ENCODE measurements at places on chromosomes 5 and 9.

GRCh38 chr9:121286973-121287741 lies 19.2 kb downstream of the GSN start:
- DNase-seq, result peak; percentile 89

GRCh38 chr5:78533356-78533755 lies 115.2 kb downstream of the LHFPL2 start:
- DNase-seq, result peak; percentile 66

GRCh38 chr5:143699121-143699520 lies 112.8 kb upstream of the HMHB1 start:
- no peak for DNase-seq

DNA sequence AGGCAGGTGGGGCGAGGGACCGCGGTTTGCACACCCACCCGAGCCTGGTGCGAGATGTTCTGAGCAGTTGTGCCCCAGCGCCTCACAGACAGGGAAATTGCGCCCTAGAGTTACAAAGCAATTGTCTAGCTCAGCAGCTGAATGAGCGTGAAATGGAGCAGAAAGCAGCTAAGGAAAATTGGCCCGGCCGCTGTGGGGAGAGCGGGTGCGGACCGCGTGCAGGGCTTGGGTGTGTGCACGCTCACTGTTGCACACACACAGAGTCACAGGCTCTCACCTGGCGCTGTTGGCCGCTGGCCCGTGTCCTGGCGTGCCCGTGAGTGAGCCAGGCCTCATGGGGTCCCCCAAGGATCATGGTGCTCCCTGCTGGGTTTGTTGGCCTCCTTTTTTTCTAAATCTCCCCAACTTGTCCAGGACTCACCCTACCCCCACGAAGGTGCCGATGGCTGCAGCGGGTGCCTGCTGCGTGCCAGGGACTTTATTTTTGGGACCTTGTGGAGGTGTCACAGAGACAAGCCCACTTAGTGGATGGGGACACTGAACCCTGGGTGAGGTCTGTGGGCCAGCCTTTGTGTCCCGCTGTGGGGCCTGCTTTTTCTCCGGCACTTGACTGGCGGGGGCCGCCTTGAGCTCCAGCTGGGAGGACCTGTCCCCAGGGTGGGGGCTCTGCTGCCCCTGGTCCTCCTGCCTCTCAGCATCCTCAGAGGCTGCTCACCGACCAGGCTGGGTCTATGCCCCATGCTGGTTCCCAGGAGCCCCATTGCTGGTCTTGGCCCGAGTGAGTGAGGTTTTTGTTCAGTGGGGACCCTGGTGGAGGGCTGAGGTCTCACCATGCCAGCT lies 5.2 kb downstream of the RXRA start:
- no peak for DNase-seq

DNA sequence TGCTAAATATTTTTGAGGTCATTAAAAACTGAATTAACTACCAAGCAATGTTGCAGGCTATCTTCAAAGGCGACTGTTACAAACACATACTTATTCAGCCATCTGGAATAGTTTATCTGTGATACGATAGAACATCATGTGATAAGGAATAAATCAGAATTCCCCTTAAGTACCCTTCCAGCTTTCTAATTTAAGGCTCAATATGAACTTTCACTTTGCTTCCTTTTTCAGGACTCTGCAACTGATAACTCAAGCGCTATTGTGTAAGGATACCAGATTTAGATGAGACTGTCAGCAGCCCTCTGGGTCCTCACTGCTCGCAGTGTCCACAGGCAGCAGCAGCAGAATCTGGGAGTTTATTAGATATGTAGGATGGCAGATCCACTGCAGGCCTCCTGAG lies 416.3 kb downstream of the SPATA31D1 start:
- DNase-seq, result peak; percentile 38

DNA sequence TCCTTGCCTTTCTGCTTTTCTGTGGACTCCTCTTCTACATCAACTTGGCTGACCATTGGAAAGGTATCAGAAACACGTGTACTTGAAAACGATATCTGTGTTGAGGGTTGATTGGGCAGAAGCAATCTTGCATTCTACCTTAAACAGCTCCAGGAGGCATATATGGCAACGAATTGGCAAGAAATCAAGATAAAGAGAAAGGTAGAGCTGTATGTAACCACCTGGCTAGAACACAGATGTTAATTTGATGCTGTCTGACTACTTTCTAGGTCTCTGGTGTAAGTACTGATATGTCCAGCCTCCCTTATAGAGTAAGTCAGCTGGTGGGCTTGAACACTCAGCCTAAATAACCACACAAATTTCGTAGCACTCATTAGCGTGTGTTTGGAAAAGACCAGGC lies 1.3 kb downstream of the MAN1B1 start:
- no peak for DNase-seq

- DNase-seq, result no peak
These were observed 10.3 kb upstream of the CCIN start for GRCh38 chr9:36158917-36159316.

DNA sequence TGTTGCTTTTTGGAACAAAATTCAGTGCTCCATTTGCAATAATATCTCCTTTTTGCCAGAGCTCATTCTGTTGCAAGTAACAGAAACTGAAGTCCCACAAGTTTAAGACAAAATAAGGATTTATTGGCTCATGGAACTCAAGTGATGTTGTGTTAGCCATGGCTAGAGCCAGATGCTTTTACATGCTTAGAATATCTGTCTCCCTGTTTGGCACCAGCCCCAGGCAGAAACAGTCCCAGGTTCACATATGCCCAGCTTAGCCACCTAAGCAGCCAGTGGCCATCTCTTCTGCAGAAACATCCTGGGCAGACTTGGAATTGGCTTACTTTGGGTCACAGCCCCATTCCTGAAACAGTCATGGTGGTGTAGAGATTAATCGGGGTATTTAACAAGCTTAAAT lies 540.9 kb upstream of the SGCD start:
- DNase-seq, result no peak

DNA sequence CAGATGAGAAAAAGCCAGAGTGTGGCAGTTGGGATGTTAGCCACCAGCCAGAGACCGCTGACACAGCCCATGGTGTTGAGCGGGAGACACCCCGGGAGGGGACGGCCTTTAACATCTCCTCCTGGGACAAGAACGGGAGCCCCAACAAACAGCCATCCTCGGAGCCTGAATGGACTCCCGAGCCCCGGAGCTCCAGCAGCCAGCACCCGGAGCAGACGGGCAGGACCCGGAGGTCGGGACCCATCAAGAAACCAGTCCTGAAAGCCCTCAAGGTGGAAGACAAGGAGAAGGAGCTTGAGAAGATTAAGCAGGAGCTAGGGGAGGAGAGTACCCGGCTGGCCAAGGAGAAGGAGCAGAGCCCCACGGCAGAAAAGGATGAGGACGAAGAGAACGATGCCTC lies 28.0 kb upstream of the POMT1 start:
- no peak for DNase-seq

GRCh38 chr5:79151942-79152671 lies 40.5 kb downstream of the BHMT start:
- peak; percentile 7 for DNase-seq

DNA sequence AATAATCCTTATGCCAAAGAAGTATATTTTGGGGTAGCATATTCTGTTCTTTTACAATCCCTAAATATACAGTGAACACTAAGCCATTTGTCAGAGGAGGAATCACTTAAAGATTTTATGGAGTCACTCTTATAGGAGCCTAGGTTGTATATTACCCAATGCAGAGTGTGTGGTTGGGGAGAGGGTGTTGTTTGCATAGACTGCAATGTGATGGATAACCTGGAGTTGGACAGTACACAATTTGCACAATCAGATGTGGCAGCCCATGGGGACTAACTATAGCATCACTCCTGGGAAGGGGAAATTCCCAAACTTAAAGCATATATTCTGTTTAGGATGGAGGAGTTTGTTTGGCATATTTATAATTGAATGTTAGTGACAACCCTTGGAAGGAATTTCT lies 9.6 kb upstream of the NDFIP1 start:
- no peak for DNase-seq

DNA sequence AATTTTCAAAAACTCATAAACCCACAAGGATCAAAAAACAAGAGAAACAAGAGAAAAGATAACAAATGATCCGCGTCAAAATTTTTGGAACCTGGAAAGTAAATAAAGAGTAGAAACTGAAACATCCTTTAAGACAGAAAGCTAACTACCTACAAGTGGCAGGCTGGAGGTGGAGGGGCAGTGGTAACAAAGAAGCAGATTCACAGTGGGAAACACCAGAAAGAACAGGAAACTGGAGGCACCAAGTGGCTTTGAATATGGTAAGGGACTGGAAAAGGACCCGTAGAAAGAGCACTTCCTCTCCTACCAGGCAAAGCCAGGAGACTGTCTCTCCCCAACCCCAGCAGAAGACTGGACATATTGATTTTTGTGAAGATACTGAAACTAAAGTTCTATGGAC lies 100.6 kb upstream of the TARS1 start:
- DNase-seq, result no peak
